Naive thymus-derived CD4-positive, alpha-beta T cell (primary cell): ENCODE measurements at places on chromosomes 13 and 19.

DNA sequence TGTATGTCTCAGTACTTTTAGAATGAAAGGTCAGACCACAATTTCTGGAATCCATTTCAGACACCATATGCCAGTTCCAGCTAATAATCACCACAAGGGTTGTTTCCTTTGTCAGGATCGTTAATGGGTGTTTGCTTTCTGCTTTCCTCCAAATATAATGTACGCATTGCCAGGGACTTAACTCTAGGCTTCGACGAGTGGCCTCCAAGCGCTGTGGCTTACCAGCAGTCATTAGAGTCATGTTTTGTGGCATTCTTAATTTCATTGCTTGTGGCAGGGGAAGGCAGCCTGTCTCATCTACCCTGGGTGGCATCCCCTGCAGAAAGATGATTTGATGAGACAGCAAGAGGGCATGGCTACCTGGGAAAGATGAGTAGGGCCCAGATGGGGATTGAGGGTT is 22.5 kb downstream of the SAFB start:
- no peak for DNase-seq

- DNase-seq: no peak
These were observed 43.6 kb upstream of the RCBTB2 start for GRCh38 chr13:48576448-48577010.

DNA sequence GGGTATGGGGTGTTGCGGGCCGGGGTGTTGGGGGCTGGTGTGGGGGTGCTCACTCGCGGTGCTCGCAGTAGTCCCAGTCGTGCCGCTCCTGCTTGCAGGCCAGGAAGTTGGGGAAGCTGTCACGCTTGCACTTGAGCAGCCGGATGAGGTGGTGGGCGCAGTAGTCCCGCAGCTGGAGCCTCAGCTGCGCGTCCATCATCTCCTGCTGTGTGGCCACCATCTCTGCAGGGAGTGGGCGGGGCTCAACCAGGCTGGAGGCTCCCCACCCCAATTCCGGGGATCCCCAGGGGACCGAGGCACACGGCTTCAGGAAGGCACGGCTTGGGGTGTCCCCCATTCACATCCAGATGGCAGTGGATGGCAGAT is 5.2 kb downstream of the NDUFB7 start:
- DNase-seq: no peak

DNA sequence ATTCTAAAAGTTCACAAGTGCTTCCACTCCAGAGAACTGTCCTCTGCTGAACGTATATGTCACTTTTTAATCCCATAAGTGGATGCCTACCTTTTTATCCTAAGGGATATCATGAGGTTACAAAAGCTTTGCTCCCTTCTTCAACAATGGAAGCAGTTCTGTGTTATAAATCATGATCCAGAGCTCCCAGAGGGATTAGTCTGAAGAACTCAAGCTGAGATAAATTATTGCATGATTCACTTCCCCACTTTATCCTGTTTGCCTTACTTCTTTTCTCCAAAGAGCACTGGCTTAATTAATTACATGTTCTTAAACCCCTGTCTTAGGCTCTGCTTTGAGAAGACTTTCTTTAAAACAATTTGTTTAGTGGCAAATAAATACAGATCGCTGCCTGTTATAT is 246.7 kb downstream of the PCDH17 start:
- no peak for DNase-seq

- no peak for DNase-seq
These were observed 412.0 kb downstream of the FGF14 start for GRCh38 chr13:101989798-101990350.

- no peak for DNase-seq
These were observed 243.4 kb downstream of the ENOX1 start for GRCh38 chr13:43543331-43543730.

DNA sequence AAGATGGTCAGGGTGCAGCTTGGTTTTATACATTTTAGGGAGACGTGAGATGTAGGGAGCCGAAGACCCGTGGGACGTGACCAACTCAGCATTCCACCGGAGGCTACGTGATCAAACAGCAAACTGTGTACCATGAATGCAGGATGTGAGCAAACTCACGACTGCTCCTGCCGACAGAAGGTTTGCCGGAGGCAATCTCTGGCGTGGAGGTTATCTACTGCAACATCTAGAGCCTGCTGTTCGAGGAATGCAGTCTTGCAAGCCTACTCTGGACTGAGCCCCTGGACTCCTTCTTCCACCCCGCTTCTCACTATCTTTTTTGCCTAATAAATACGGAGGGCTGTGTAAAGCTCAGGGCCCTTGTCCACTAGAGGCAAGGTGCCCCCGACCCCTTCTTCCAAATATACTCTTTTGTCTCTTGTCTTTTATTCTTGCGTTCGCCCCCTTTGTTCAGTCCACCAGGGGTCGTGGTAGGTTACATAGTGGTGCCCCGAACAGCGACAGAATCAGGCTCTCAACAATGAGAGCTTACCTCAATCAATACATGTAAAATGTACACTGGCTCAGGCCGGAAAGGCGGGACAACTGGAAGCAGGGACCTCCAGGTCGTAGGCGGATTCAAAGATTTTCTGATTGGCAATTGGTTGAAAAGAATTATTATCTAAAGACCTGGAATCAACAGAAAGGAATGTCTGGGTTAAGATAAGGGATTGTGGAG is 8.9 kb upstream of the OR1I1 start:
- no peak for DNase-seq
